ENCODE measurements at places on chromosomes 5 and 9.

DNA sequence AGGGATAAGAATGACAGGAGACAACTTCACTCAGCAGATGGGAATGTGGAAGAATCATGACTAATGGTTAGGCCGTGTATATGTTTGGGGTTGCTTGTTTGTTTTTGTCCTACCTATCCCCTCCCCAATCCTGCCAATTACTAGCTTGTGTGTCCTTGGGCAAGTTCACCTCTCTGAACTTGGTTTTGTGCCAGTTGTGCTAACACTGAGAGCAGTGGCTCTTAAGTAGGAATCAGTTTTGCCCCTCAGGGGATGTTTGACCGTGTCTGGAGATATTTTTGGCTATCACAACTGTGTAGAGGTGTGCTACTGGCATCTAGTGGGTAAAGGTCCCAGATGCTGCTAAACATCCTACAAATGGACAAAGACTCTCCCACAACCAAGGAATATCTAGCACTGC lies 287.0 kb downstream of the DMRT2 start:
- no peak for DNase-seq

DNA sequence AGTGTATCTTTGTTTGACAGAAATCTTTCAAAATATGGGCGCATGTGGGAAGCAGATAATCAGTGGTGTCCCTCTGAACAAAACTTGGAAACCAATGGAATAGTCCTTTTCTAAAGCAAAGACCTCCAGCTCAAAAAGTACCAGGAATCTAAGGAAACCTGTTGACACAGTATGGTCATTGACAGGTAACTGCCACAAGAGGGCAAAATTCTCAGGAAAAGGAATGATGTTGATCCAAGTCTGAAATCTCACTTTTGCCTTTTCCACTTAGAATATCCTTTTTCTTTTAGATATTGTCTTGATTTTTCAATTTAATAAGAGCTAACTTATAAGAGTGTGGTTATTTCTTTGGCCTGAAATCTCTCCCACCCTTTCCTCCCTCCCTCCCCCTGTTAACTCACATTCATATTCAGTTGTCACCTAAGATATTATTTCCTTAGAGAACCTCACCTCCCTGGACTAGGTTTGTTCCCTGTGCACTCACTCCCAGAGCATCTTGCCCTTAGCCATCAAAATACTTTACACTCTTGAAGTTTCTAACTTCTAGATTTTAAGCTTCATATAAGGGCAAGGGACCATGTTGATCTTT lies 59.0 kb upstream of the BARX1 start:
- DNase-seq: no peak

DNA sequence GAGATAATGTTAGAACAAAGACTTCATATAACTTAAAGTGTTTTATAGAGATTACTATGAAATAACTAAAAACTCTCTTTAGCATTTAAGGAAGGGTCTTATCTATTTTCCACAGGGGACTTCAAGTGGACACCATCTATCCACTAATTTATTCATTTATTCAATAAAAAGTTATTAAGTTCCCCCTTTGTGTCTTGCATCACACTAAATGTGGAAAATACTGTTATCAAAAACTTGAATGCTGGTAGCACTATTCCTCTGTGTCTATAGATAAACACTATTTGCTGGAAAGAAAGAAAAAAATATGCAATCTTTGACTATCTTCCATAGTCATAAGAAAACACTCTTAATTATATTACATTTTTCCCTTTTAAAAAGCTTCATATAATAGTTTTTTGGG lies 20.1 kb upstream of the ZNF622 start:
- DNase-seq: no peak

GRCh38 chr5:120098426-120098825 lies 365.7 kb upstream of the PRR16 start:
- no peak for DNase-seq

GRCh38 chr5:116482394-116482793 lies 92.2 kb downstream of the SEMA6A start:
- DNase-seq: no peak

Measured in right kidney (tissue), 9 donors.